ENCODE measurements at places on chromosomes 12 and 14. TPM values are rescaled to one million over a fixed set of nuclear protein-coding genes. Genes with fewer than 3 reads are reported as not detected.

GRCh38 chr14:98909251-98909944 is 362.6 kb downstream of the BCL11B start:
- no peak for DNase-seq

GRCh38 chr14:90758959-90759358 is 57.3 kb downstream of the TTC7B start:
- peak; percentile 68 for DNase-seq

ARHGEF25 gene
- 0.68 TPM for total RNA-seq

SPTB gene
- under 0.01 TPM for total RNA-seq

All from dermis blood vessel endothelial cell (primary cell).